ENCODE measurements at places on chromosomes 2 and 18.

DNA sequence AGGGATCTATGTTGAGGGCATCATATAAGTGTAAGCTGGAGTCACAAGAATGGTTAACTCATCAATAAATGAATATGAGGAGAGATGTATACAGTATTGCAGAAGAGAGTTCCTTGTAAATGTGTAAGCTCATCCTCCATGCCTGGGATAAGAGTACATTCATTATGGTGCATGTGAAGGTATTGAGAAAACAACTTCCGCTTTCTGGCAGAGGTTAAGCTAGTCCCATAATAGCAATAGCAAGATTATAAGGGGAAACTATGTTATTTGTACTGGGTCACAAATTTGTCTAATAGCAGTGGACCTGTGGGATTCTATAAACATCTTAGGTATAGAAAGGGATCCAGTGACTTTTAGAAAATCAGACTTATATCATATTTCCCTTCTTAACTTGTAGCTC, 44.1 kb downstream of the SCN2A start:
- no peak for DNase-seq

GRCh38 chr2:30272761-30273573, 41.6 kb downstream of the LBH start:
- peak; percentile 69 for DNase-seq

GRCh38 chr2:227812001-227812400, 1.6 kb upstream of the CCL20 start:
- no peak for DNase-seq

DNA sequence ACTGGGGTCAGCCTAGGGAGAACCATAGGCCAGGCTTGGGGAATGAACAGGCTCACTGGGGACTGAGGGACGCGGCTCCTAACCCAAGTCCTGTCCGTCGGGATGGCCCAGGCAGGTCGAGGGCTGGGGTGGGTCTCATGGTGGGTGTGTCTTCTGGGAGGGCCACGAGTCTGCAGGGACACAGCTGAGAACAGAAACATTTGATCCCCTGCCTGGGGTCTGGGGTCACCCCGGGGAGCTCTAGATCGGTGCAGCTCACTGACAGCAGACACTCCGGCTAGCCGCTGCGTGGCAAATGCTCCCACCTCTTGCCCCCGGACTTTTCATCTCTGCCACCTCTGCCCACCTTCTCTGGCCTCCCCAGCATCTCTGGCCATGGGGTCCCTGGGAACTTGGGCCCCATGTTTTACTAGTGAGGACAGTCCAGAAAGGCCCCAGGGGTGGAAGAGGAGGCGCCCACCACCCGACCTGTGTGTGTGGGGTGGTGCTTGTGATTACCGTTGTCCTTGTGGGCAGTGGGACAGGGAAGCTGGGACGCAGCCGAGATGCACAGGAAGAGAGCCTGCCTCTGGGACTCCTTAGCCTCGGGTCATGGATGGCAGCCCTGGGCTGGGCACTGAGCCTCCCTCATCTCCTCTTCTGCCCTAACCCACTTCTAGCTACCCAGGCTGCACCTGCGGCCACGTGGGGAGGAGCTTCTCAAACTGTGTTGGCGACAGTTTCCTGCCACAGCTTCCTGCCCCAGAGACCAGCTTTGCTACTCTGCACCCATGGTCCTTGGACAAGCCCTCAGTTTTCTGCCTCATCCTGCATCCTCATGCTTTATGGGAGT, 4.9 kb downstream of the ZAP70 start:
- DNase-seq = no peak

DNA sequence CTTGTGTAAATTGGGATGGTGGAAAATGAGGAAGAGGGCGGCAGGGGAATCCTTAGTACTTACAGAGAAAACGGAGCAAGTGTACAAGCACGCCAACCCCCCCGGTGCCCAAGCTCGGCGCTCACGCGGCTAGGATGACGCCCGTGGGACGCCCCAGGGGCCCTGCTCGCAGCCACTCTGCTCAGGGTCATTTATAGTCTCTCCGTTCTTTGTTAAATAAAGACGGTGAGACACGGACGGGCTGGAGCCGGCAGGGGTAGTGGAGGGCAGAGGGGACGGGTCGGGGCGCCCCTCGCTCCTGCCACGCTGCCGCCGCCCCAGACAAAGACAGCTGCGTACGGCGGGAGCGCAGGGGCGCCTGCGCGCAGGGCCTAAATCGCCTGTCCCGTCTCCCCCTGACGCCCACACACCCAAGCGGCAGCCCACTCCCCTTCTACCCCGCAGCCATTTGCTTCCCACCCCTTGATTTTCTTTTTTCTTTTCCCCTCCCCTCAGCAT, 37.8 kb downstream of the PCBP1 start:
- DNase-seq = no peak

DNA sequence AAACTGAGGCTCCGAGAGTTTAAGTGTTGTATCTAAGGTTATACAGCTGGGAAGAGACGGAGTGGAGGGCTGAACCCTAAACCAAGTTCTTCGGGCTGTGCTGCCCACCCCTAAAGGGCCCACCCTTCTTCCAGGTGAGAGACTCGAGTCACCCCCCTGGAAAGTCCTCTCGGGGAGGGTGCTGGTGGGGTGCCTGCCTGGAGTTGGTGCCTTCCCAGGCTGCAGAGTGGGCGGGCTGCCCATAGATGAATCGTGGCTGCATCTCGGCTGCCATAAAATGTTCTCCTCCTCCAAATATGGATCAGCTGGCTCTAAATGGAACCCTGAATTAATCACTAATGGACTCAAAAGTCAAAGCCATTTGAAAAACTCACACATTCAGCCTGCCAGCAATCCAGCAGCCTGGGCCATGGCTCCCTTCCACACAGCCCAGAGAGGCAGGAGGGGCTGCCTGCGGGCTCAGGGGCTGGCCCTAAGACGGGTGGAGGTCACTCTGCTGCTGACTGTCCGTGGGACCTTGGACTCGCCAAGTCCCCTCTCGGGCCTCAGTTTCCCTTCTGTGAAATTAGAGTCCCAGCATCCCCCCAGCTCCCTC, 7.7 kb downstream of the CIB4 start:
- DNase-seq = no peak

DNA sequence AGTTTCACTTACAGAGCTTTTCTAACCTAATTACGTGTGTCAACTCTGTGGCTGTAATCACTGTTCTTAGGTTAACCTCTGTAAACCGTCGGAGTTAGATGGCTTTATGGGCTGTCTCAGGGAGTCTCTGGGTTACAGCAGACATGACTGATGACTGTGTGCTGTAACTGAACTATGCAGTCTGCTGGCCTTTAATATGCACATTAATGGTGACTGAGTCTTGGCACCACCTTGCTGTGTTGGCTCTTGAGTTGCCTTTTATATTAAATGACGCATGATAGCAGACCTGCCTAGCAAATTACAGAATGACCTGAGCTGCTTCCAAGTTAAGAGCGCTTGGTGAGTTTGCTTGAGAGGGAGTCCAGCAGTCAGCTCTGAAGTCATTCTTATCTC, 90.1 kb downstream of the ACKR3 start:
- peak; percentile 71 for DNase-seq

DNA sequence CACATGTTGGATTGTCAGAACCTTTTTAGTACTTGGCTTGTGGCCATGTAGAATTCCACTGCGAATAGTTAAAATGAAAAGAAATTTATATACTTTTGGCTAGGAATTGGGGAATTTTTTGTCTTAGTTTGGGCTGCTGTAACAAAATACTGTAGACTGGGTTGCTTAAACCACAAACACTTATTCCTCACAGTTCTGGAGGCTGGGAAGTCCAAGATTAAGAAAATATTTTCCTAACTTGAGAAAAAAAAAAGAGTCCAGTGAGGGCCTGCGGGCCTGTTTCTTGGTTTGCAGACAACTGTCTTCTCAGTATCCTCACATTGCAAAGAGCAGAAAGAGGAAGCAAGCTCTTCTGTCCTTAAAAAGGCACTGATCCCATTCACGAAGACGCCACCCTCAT, 81.9 kb downstream of the CD226 start:
- DNase-seq = no peak

GRCh38 chr2:39538718-39539117, 101.6 kb upstream of the MAP4K3 start:
- no peak for DNase-seq

- DNase-seq = no peak
Measured at GRCh38 chr2:147779440-147779839, 65.4 kb upstream of the ACVR2A start.

DNA sequence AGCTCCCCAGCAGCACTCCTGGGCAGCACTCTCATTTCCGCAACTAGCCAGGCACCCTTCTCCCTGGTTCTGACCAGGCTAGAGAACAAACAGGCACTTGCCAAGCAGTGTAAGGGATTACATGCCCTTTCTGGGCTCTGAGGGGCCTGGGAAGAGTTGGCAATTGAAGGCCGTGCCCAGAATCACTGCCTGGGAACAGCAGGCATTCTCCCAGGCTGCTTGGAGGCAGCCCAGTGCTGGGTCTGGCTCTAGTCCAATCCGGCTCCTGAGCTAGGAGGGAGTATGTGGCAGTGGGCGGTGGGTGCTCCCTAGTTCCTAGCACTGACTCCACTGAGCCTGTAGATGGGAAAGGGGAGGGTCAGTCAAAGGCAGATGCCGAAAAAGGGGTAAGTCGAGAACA, 34.1 kb upstream of the SP3 start:
- DNase-seq = no peak

DNA sequence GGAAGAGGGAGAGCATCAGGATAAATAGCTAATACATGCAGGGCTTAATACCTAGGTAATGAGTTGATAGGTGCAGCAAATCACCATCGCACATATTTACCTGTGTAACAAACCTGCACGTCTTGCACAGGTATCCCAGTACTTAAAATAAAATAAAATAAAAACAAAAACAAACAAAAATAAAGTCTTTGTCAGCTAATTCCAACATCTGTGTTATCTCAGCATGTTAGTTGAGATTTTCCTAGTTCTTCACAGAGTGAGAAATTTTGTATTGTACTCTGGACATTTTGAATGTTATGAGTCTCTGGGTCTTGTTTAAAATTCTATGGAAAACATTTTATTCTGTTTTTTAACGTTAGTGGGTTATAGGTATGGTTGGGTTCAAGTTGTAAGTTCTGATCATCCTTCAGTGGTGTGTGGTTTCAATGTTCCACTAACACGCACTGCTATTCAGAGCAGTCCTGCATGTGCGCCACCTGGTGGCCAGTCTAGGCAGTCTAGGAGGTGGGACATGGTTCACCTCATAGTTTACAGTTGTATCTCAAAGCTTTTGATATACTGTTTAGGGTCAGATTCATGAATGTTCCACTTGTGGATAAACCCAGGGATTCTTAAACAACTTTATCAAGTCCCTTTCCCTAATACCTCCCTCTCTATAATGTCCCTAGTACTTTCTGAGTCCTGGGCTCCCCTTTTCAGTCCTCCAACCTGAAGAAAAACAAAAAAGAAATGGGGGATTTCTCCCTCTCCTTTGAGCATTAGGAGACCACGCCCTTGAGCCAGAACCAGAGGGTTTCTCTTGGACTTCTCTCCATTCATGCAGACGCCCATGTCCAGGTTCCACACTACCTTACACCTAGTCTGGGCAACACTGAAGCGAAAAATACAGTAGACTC, 213.4 kb upstream of the GATA6 start:
- peak; percentile 46 for DNase-seq

DNA sequence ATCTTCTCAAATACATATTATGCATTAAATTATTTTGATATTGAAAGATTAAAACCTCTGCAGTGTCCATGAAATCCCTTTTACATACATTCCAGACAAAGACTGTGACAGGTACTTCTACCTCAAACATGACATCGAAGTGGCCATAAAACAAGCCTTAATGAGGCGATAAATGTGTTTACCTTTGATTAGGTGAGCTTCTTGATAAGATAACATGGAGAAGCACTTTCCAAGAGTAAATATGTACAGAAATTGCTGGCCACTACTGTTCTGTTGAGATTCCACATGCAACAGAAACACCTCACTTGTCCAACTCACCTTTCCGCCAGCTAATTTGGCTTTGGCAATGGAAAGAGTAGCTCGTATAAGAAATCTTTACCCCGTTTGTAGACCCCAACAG, 55.2 kb downstream of the ZEB2 start:
- DNase-seq = no peak

- DNase-seq = peak; percentile 69
Measured at GRCh38 chr2:158509928-158510797, 53.4 kb downstream of the PKP4 start.

- no peak for DNase-seq
Measured at GRCh38 chr2:240949791-240950705, 43.9 kb downstream of the CROCC2 start.

DNA sequence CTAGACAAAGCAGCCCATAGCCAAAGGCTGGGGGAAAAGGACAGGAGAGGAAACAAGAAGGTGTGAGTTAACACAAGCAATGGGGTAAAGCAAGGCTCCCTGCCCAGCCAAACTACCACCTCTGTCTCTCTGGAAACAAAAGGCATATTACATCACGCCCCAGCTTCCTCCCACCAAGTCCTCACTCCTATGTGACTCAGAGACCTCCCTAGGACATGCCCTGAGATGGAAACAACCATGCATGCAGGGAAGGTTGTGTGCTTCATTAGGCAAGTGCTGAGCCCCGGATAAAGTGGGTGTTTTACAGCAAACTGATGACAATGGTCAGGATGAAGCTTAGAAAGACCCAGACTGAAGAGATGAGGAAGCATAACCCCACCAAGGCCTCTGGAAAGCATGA, 9.0 kb upstream of the ATRAID start:
- DNase-seq = peak; percentile 68

DNA sequence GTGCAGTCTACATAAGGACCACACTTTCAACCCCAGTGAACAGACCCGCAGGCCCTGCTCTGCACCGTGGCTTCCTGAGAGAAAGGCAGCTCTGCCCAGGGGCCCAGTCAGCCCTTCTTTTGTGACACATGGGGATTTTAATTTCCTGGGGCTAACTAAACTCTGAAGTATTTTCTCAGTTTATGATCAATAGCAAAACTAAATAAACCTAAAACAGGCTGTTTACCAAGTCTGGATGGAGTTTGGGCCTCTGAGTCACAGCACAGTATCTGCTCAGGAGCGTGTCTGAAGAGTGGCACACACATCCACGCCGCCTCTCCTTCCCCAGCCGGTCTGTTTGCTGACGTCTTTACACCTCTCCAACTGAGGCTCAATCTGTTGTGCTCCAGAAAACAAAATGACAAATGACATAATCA, 72.3 kb downstream of the LDLRAD4 start:
- DNase-seq = no peak

DNA sequence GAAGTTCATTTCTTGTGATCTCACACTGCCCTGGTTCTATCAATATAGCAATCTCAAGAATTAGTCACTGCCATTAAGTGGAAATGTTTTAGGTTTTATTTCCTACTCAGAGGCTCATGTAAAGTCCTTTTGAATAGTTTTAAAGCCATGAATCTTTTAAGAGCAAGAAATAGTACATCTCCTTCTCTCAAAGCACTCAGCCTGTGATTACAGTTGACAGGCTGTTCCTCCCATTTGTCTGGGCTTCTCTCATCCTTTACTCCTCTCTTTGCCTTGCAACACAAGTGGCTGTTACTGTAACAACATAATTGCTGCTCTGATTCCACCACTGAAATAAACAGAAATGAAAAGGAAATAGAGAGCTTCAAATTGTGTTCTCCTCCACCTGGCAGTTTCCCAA, 18.4 kb downstream of the GRP start:
- DNase-seq = no peak

Measured in bronchial epithelial cell (primary cell).